ENCODE measurements at places on chromosomes 11 and 22.
A peak's percentile ranks its signal among the peaks of the same experiment; 100 is the strongest.

- peak; percentile 27 for DNase-seq
These were observed 15.2 kb upstream of the SERPIND1 start for GRCh38 chr22:20758688-20759087.

DNA sequence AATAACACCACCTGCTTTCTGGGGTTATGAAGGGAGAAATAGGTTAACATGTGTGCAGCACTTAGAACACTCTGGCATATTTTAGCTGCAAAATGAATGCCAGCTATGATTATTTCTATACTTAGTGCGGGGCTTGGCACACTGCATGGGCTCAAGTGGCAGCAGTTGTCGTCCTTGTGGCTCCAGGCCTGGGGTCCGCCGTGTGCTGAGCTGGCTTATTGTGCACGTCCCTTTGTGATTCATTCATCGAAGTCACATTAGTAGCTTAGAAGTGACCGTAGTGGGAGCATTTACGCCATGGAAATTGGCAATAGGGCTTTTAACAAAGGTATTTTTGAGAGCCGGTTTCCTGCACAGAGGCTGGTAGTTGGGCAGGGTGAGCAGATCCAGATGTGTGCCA lies 4.2 kb downstream of the RASD2 start:
- no peak for DNase-seq

DNA sequence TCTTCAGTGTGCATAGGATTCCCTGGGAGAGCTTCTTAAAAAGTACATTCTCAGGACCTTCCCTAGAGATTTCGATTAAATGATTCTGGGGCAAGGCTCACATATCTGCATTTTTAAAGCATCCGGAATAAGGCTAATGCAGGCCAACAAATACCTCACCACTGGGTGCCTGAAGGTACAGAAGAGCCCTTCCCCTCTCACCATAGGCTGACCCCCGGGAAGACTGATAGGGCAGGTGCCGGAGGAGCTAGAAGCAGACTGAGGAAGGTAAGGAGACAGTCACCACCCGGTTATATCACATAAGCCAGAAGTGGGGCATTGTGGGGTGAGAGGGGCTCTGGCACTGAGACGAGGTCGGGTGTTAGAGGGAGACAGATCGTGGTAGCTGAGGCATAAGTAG lies 1059.3 kb downstream of the NTM start:
- DNase-seq = no peak

GRCh38 chr11:28659716-28660348 lies 551.6 kb downstream of the METTL15 start:
- DNase-seq = no peak

Measured in SK-MEL-5 (cell line).